Memory B cell (primary cell): ENCODE measurements at places on chromosomes 5 and 9.

GRCh38 chr5:53820119-53820801, 259.8 kb downstream of the NDUFS4 start:
- H3K27ac ChIP-seq, result no peak overlapping the region
- H3K27me3 ChIP-seq, result peaks cover 2% of the 10 kb centered on the region
- H3K36me3 ChIP-seq, result no peaks in the 10 kb centered on the region
- no peaks in the 10 kb centered on the region for H3K4me1 ChIP-seq

GRCh38 chr5:5046680-5047502, 93.2 kb upstream of the ADAMTS16 start:
- H3K27ac ChIP-seq, result no peak overlapping the region
- no peaks in the 10 kb centered on the region for H3K27me3 ChIP-seq

GRCh38 chr5:168773226-168773625, 194.1 kb upstream of the PANK3 start:
- H3K27ac ChIP-seq, result no peak overlapping the region
- peaks cover 4% of the 10 kb centered on the region for H3K27me3 ChIP-seq
- H3K4me1 ChIP-seq, result no peaks in the 10 kb centered on the region
- no peak overlapping the region for H3K4me3 ChIP-seq
- no peaks in the 10 kb centered on the region for H3K36me3 ChIP-seq
- DNase-seq, result no peak

DNA sequence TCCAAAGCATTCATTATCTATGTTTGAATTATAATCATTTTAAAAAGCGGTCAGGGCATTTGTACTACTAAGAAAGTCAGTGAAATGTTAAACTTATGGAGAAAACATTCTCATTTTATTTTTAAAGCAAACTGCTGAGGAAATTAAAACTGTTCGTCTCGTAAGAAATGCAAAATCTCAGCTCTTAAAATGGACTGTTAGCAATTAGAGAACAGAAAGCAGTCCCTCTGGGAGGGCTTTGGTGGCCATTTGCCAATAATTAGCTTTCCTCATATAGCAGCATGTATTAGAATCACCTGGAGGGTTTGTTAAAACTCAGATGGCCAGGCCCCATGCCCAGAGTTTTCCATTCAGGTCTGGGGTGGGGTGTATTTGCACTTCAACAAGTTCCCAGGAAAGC, 120.7 kb upstream of the RASEF start:
- peaks cover 2% of the 10 kb centered on the region for H3K27me3 ChIP-seq
- no peak overlapping the region for H3K4me3 ChIP-seq
- no peak overlapping the region for H3K27ac ChIP-seq
- H3K4me1 ChIP-seq, result no peaks in the 10 kb centered on the region

GRCh38 chr9:115220319-115221005, 102.5 kb upstream of the TNC start:
- peaks cover 16% of the 10 kb centered on the region for H3K4me1 ChIP-seq
- no peak for DNase-seq
- H3K27ac ChIP-seq, result no peak overlapping the region
- H3K36me3 ChIP-seq, result no peaks in the 10 kb centered on the region
- H3K27me3 ChIP-seq, result no peaks in the 10 kb centered on the region
- H3K4me3 ChIP-seq, result no peak overlapping the region

DNA sequence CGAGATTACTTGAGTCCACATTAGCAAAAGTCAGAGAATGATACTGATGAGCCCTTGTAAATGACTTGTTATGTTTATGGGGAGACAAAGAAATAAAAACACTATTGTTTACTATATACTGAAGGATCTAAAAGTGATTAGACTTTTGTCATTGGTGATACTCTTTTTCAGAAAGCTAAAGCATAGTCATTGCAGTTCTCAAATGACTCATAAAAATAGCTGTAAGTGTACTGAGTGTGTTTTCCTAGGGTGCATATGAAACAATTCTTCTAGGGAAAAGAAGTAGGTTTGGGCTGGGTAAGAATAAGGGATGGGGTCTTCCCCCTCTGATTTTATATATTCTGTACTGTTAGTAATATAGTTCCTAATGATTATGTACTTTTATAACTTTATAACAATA, 32.6 kb downstream of the WDR36 start:
- no peak overlapping the region for H3K4me3 ChIP-seq
- no peak for DNase-seq
- H3K4me1 ChIP-seq, result no peaks in the 10 kb centered on the region
- no peaks in the 10 kb centered on the region for H3K27me3 ChIP-seq
- peaks cover 23% of the 10 kb centered on the region for H3K36me3 ChIP-seq

DNA sequence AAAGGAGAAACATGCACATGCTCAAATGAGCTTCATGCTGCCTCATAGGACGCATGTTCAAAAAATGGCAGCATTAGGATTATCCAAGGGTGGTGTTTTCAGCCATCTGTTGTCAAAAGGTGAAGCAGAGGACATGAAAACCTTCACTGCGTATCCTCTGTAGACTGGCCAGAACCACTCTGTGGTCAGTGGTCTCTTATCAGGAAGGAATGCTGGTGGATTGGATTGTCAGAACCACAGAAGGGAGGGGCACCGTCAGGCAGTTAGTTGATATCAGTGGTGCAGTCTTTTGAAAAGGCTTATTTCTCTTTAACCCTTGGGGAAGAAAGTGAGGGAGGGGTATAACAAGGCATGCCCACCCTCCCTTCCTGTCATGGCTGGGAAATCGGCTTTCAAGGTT, 100.1 kb downstream of the FBXL7 start:
- DNase-seq, result no peak
- H3K27me3 ChIP-seq, result no peaks in the 10 kb centered on the region
- no peaks in the 10 kb centered on the region for H3K4me1 ChIP-seq
- no peak overlapping the region for H3K4me3 ChIP-seq

DNA sequence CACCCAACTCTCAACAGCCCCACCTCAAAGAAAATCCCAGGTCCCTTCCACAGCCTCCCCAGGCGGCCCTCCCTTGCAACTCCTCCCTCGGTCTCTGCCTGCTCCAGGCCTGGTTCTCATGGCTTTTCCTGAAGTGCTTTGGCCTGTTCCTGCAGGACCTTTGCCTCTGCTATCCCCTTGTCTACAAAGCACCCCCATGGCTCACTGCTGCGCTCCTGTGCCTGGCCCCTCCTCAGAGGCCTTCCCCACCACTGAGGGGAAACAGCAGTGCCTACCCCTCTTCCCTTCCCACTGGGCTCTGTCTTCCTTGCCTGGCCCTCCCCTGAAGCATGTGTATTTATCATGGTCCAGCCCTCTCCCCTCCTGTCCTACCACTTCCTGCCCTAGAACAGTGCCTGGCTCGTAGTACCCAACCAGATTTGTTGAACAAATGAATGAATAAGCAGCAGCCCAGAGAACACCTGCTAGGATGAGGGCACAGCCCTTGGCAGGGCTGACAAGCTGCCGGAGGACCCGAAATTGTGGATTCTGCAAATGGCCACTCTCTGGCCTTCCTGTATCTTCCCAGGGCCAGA, 68.6 kb upstream of the LRRTM2 start:
- H3K4me1 ChIP-seq, result peaks cover 2% of the 10 kb centered on the region
- no peaks in the 10 kb centered on the region for H3K27me3 ChIP-seq
- no peak for DNase-seq

- H3K27ac ChIP-seq, result no peak overlapping the region
- H3K4me1 ChIP-seq, result no peaks in the 10 kb centered on the region
- no peak for DNase-seq
- no peaks in the 10 kb centered on the region for H3K36me3 ChIP-seq
- no peaks in the 10 kb centered on the region for H3K27me3 ChIP-seq
Observed at GRCh38 chr5:39800042-39800601, 375.3 kb upstream of the DAB2 start.

DNA sequence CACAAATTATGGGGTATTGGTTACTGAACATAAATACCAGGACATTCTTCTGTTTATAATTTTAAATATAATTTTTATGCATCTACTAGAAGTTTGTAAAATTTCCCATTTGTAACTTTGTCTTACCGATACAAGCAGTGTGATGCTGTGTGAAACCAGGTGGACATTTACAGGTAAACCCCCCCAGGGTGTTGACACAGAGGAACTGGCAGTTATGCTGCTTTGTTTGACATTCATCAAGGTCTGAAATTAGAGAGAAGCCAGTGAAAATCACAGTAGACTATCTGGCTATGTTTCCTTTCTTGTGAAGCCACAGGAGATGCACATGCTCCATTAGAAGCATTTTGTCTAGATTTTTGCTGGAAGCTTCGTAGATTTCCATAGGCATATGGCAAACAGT, 190.9 kb downstream of the SLC12A2 start:
- H3K27ac ChIP-seq, result no peak overlapping the region
- H3K27me3 ChIP-seq, result peaks cover 4% of the 10 kb centered on the region
- H3K4me1 ChIP-seq, result no peaks in the 10 kb centered on the region
- no peak overlapping the region for H3K4me3 ChIP-seq
- no peaks in the 10 kb centered on the region for H3K36me3 ChIP-seq
- DNase-seq, result no peak
